Stimulated activated CD8-positive, alpha-beta memory T cell treated with anti-CD3 and anti-CD28 coated beads, Interleukin-2, amount 100 ng/mL, for 1 hour (primary cell): ENCODE measurements at places on chromosomes 4 and X.

GRCh38 chr4:15894921-15895916, 43.3 kb downstream of the FGFBP1 start:
- DNase-seq: no peak

GRCh38 chrX:116607776-116608175, 145.0 kb upstream of the CT83 start:
- DNase-seq: no peak

DNA sequence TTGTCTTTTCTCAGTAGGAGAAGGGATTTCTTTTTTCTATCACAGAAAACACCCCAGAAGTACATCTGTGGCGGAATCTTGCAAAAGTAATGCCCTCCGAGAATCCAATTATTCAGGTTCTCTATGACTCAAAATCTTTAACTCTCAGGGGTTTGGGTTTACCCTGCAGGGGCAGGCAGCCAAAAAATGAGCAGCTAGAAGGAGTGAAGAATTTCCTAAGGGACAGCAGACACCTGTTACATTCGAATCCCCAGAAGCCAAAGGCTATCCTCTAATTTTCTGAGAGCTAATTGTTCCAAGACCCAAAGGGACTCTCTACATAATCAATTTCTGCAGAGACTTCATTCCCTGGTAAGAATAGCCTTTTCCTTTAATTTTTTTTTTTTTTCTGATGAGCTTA, 27.5 kb upstream of the CBR4 start:
- DNase-seq: no peak

DNA sequence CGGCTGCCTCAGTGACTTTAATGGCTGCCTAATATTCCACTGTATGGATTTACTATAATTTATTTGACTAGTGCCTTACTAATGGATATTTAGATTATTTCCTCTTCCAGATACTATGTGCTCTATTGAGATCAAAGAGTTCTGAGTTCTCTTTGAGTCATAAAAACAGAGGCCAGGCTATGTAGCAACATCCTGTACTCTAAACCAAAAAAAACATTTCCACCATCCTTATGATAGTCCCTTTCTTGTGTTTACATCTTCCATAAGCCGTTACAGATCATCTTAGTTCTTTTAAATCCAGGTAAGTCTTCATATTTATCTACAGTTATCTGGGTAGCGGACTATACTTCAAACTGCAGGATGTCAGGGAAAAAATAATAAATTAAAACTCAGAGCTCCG, 56.6 kb upstream of the TMEM184C start:
- no peak for DNase-seq

GRCh38 chrX:145190801-145191389, 56.4 kb upstream of the SPANXN1 start:
- no peak for DNase-seq
